Activated CD4-positive, alpha-beta T cell treated with anti-CD3 and anti-CD28 coated beads for 36 hours (primary cell): ENCODE measurements at places on chromosomes 3 and 15.

GRCh38 chr3:20015525-20015924 lies 3.5 kb upstream of the PP2D1 start:
- no peaks in the 10 kb centered on the region for H3K36me3 ChIP-seq
- no peaks in the 10 kb centered on the region for H3K4me1 ChIP-seq
- DNase-seq: no peak
- no peaks in the 10 kb centered on the region for H3K27me3 ChIP-seq

DNA sequence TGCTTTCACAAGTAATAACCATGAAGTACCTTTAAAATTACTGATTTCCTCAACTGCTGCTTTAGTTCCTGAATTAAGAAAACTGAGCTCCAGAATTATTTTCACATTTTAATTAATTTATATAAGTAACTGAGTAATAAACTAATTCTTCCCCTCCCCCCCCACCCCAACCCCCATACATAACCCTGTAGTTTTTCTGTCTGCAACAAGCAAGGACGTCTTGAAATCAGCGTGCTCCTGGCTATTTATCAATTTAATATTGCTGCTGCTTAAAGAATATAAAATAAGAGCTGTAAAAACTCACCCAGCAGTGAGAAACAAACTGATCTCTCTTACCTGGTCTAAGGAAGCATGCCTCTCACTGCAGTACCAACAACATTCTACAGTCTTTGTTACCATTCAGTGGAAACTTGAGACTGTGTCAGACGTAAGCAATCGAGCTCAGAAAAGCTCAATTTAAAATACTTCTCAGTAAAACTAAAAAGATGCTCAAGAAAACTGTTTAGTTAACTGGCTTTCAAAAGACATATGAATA lies 121.0 kb downstream of the TFDP2 start:
- H3K4me3 ChIP-seq: peak overlapping the region; percentile 83
- peak overlapping the region; percentile 84 for H3K27ac ChIP-seq

DNA sequence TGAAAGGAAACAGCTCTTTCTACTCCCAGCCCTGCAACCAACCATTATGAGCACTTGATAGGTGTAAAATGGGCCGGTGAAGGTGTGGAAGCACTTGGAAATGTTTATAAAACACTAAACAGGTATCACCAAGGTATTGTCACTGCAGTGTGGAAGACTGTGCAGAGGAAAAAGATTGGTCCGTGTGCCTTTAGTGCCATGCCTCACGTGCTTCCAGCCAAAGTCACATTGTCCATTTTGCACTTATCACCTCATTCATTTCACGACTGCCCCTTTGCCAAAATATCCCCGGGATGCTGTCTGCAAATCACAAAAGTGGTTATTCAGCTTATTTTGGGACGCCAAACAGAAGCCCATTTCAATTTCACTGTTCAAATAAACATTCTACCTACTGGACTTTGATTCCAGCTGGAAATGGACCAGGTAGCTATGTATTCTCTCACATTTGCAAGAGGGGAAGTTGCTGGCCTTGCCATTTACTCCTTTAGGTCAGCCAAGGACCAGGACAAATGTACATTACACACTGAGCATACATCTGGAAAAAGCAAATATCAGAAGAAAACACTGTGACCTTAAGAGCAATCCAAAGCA lies 58.4 kb downstream of the ARRDC4 start:
- no peak overlapping the region for H3K4me3 ChIP-seq
- H3K4me1 ChIP-seq: no peaks in the 10 kb centered on the region
- H3K36me3 ChIP-seq: no peaks in the 10 kb centered on the region
- H3K27ac ChIP-seq: no peak overlapping the region
- H3K27me3 ChIP-seq: peaks cover 3% of the 10 kb centered on the region

GRCh38 chr3:161913786-161914389 lies 417.3 kb downstream of the OTOL1 start:
- no peaks in the 10 kb centered on the region for H3K27me3 ChIP-seq
- no peak overlapping the region for H3K4me3 ChIP-seq
- H3K27ac ChIP-seq: no peak overlapping the region
- no peaks in the 10 kb centered on the region for H3K36me3 ChIP-seq
- H3K4me1 ChIP-seq: no peaks in the 10 kb centered on the region

GRCh38 chr3:128062033-128062745 lies 10.0 kb downstream of the SEC61A1 start:
- peak overlapping the region; percentile 0 for H3K27ac ChIP-seq
- H3K27me3 ChIP-seq: no peaks in the 10 kb centered on the region
- no peak for DNase-seq
- H3K4me3 ChIP-seq: no peak overlapping the region
- peaks cover 74% of the 10 kb centered on the region for H3K36me3 ChIP-seq

- DNase-seq: no peak
- H3K27me3 ChIP-seq: peaks cover 2% of the 10 kb centered on the region
These were observed 65.4 kb downstream of the SEMA5B start for GRCh38 chr3:122962149-122962548.

DNA sequence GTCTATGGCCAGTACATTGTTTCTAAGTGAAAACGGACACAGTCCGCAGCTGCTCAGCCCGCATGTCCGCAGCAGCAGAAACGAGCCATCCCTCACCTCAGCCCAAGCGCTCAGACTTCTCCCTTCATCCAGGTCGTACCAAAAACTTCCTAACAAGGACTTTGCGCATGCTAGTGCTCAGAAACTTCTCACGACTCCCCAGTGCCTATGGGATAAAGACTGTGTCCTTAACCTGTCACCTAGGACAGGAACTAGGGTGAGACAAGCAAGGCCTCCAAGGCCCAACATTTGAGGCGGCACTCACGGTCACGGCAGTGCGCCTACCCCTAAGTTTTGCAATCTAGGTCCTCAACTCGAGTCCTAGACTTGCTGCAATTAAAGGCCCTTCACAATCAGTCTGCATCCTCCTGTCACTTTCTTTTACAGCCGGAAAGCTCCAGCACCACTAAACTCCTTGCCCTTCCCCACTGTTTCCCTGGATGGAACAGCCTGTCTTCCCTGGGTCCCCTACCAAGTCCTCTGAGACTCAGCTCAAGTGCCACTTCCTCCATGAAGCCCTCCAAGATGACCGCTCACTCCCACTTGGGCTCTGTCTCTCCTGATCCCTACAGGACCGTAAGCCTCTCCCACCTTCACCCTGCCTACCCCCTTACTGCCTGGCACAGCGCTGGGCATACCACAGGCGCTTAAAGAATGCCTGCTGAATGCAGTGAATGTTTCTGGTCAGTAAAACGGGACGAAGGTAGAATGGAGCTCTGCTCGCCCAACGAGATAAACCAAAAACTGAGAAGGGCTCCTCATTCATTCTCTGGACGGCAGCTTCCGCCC lies 1.2 kb downstream of the CLN6 start:
- DNase-seq: no peak
- H3K36me3 ChIP-seq: peaks cover 18% of the 10 kb centered on the region
- peak overlapping the region; percentile 91 for H3K27ac ChIP-seq

- H3K27ac ChIP-seq: no peak overlapping the region
- H3K27me3 ChIP-seq: no peaks in the 10 kb centered on the region
- H3K4me1 ChIP-seq: no peaks in the 10 kb centered on the region
- DNase-seq: no peak
These were observed 134.2 kb downstream of the DUT start for GRCh38 chr15:48465410-48465809.

- no peak for DNase-seq
- no peak overlapping the region for H3K27ac ChIP-seq
- no peaks in the 10 kb centered on the region for H3K27me3 ChIP-seq
- peaks cover 26% of the 10 kb centered on the region for H3K4me1 ChIP-seq
- H3K4me3 ChIP-seq: no peak overlapping the region
These were observed 12.7 kb upstream of the TATDN2 start for GRCh38 chr3:10235551-10235950.

DNA sequence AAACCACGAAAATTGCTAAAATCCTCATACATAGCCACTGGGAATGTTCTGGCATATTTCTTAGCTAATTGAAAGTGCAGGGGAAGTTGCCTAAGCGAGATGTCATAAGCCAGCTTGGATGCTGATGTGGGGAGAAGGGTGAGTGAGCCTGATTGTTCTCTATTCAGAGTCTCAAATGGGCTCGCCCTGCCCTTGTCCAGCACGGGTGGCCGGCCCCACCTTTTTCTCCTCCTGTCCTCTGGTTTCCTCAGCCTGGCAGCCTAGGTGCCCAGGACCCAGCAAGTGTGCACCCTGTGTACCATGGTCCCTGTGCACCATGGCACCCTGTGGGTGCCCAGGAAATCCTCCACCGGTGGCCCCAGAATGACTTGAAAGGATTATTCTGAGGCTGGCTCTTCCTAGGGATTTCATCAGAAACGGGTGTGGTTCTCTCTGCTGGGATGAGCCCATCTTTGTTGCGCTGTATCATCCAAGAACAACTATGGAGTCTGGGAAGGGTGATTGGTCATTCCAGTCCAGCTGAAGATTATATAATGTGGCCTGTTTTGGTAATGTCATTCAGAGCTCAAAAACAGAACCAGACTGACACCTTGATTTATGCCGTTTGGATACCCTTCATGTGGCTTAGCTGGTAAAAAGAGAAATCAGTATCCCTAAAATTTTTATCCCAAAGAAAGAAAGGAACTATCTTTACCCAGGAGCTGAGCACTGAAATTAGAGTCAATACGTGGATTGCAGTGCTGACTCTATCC lies 150.8 kb upstream of the BHLHE40 start:
- H3K4me1 ChIP-seq: peaks cover 93% of the 10 kb centered on the region
- H3K27me3 ChIP-seq: no peaks in the 10 kb centered on the region
- peak overlapping the region; percentile 87 for H3K27ac ChIP-seq
- peaks cover 59% of the 10 kb centered on the region for H3K36me3 ChIP-seq

DNA sequence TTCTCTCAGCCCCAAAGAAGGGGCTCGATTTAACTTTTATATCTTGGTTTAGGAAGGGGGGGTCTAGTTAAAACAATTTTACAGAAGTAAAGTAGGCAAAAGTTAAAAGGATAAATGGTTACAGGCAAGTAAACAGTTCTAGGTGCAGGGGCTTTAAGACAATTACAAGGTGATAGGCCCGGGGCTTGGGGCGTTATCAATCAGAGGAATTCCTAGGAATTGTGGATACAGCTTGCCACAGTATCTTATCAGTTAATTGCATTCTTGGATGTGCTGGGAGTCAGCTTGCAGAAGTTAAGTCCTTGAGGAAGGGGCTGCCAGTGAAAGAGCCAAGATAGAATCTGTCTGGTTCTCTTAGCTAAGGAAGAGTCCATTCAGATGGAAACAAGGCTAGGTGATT lies 52.7 kb downstream of the NSMCE3 start:
- peaks cover 11% of the 10 kb centered on the region for H3K27me3 ChIP-seq
- H3K27ac ChIP-seq: no peak overlapping the region
- H3K4me1 ChIP-seq: no peaks in the 10 kb centered on the region
- H3K36me3 ChIP-seq: no peaks in the 10 kb centered on the region
- H3K4me3 ChIP-seq: no peak overlapping the region

DNA sequence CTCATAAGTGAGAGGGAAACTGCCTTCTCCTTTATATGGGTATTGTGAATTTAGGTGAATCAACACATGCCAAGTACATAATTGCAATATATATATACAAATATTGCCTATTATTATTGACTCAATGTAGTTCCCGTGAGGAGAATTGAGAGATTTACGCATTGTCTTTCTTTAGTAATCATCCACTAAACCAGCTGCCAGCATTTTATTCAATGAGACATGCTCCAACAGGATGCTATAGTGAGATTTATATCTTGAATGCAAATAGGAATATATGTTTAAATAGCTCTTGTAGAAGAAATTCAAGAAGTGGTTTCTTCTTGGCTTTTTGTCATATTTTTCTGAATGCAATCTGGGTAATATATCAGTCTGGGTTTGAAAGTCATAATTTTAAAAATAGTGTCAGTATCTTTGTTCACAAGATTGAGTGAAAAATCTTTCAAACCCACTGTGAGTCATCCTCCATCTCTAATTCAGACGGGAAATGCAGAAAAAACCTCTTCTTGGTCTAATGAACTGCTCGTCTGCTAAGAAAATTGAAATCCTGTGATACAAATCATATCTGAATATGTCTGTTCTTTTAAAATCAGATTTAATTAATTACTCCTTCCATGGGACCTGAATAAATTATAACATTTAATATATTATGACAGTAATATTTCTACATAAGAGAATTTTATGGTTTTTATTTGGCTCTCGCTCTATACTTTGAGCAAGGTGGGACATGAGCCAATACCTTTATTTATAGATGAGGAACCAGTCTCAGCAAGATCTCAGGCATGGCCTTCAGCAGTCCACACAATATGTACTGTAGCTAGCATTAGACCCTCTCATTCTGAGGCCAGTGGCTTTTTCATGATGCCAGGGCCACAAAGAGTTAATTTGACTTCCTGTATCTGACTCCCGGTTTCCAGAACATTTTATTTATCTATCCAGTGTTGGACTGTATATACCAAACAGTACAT lies 516.0 kb downstream of the GABRG3 start:
- H3K4me1 ChIP-seq: no peaks in the 10 kb centered on the region
- no peaks in the 10 kb centered on the region for H3K27me3 ChIP-seq
- DNase-seq: no peak
- no peaks in the 10 kb centered on the region for H3K36me3 ChIP-seq

GRCh38 chr15:52057996-52058395 lies 39.0 kb downstream of the MAPK6 start:
- no peak overlapping the region for H3K27ac ChIP-seq
- H3K36me3 ChIP-seq: peaks cover 20% of the 10 kb centered on the region
- DNase-seq: no peak
- H3K4me1 ChIP-seq: no peaks in the 10 kb centered on the region

- no peak overlapping the region for H3K27ac ChIP-seq
- H3K4me1 ChIP-seq: no peaks in the 10 kb centered on the region
- H3K4me3 ChIP-seq: no peak overlapping the region
- DNase-seq: no peak
These were observed 189.6 kb upstream of the THBS1 start for GRCh38 chr15:39391230-39391629.

DNA sequence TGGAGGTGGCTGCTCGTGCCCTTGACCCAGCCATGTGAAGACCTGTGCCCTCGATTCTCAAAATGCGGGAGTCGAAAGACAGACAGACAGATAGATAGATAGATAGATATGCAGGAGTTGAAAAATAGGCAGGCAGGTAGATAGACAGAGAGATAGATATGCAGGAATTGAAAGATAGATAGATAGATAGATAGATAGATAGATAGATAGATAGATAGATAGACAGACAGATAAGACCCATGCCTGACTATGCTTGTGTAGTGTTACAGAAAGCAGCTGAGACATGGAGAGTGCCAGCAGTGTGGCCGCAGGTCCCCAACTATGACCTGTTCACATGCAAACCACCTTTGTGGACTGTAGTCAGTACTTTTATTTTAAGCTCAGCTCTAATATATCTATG lies 17.2 kb downstream of the GPD1L start:
- no peak for DNase-seq
- H3K27ac ChIP-seq: no peak overlapping the region
- H3K4me3 ChIP-seq: no peak overlapping the region
- no peaks in the 10 kb centered on the region for H3K27me3 ChIP-seq
- peaks cover 15% of the 10 kb centered on the region for H3K4me1 ChIP-seq

GRCh38 chr3:123652342-123652984 lies 67.6 kb upstream of the HACD2 start:
- H3K4me1 ChIP-seq: no peaks in the 10 kb centered on the region
- no peak overlapping the region for H3K27ac ChIP-seq
- peak; percentile 69 for DNase-seq
- H3K36me3 ChIP-seq: no peaks in the 10 kb centered on the region
- H3K27me3 ChIP-seq: no peaks in the 10 kb centered on the region
- no peak overlapping the region for H3K4me3 ChIP-seq

- H3K27me3 ChIP-seq: no peaks in the 10 kb centered on the region
- no peak overlapping the region for H3K27ac ChIP-seq
- no peak for DNase-seq
- peaks cover 34% of the 10 kb centered on the region for H3K4me1 ChIP-seq
These were observed 32.6 kb downstream of the LINS1 start for GRCh38 chr15:100569391-100569790.
